ENCODE measurements at places on chromosomes 12 and 14.

- no peak for DNase-seq
Measured at GRCh38 chr12:18580291-18580690, 157.5 kb downstream of the PLCZ1 start.

DNA sequence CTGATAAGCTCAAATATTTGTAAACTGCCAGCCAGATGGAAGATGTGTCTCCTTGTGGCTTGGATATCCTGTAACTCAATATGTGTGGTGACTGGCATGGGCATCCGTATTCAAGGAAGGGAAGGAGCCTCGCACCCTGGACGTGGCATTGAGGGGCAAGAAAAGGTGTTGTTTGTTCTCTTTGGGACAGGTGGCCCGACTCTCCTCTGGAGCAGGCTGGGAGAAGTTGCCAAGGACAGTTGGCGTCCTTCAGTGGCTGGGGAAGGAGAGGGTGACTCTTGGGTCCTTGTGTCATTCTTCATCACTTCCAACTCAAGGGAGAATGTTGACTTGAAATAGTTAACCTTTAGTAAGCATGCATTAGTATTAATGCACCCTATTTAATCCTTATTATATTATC lies 39.6 kb downstream of the CACNA1C start:
- DNase-seq = no peak

- DNase-seq = no peak
Measured at GRCh38 chr14:50792634-50793068, 38.3 kb downstream of the NIN start.

DNA sequence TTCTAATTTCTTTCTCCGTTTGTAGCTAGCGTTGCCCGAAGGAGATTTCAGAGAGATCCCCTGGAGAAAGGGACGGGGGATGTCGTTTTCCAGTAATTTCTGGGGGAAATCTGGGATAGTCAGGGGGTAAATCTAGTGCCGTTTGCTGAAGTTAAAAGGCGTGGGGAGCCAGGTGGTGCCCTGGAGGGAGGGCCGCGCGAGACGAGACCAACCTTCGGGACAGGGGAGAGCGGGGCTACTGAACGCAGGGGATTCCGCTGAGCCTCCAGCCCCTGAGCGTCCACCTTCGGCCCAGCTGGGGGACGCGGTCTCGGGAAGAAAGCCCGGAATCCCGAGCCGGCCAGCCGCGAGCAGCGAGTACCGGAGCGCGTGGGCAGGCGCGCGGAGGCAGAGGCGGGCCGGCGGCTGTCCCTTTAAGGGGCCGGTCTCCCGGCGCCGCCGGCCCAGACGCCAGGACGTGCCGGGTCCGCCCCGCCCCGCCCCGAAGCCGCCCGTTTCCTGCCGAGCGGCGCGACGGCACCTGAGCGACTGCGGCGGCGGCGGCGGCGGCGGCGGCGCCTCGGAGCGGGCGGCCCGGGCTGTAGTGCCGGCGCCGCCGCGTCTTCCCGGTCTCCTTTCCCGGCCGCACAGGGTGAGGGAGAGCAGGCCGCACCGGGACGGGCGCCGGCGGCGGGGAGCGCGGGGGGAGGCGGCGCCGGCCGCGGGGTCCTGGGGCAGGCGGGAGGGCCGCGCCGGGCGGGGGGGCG lies at the start of gene KTN1:
Gene KTN1 (plus strand): TSS at position 484 of the 746 bp plus-strand sequence. CDS start 31,842 bp downstream, outside the sequence.
- DNase-seq = peak; percentile 81

- no peak for DNase-seq
Measured at GRCh38 chr12:123971770-123972456, 718 bp downstream of the CCDC92 start.

DNA sequence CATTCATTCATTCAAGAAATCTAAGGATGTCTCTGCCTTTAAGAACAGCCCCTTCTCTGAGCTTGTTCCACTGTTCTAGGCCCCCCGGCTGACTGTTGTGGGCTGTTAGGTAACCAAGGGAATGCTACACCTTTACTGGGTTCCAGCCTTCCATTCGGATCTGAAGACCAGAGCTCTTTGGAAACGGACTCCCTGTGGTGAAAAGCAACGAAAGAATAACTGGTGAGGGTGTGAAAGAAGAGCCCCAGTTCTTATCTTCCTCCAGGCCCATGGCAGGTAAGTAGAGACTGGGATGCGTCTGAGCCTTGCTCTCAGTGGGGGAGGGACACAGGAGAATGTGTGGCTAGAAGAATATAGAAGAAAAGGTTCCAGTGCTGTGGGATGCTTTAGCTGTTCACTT lies 207.4 kb downstream of the TMEM132D start:
- DNase-seq = no peak

DNA sequence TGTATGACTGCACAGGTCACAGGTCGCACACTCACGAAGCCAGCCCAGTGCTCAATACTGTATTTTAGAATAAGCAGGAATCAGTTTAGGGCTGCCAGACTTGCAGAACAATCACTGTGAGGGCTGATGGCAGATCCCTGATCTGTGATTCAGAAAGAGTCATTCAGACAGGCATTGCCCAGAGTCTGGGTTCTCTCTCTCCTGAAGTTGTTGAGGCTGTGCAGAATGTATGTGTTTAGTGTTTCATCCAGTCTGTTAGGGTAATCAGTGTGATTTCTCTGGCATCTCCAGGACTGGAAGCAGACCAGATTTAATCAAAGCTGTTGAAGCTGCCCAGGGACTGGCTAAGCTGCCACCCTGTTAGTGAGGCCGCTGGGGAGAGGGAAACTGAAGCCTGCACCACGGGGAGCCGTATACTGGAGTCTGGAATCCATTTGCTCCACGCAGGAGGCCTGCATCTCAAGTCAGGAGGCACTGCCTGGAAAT lies 69.3 kb downstream of the ETV6 start:
- DNase-seq = peak; percentile 35

GRCh38 chr12:72574138-72574537 lies 302.0 kb downstream of the TRHDE start:
- DNase-seq = no peak

- DNase-seq = no peak
Measured at GRCh38 chr12:104929977-104930376, 28.1 kb downstream of the SLC41A2 start.

DNA sequence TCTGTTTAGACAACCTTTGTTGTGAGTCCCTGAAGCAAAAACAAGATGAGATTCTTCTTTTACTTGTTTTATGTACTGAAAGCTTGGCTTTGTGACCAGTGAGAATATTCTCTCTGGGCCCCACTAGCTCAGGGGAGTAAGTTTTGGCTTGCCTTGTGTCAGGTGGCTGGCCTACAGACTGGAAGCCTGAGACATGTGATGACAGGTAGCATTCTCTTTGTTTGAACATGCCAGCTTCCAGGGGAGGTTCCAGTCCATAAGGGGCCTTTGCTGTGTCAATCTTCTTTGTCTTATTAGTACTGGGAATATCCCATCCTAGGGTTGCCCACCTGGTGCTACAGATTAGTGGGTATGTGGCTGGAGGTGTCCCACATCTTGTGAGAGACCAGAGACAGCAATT lies 66.1 kb upstream of the FERMT2 start:
- DNase-seq = no peak

- no peak for DNase-seq
Measured at GRCh38 chr12:29043069-29043468, 106.0 kb upstream of the FAR2 start.

DNA sequence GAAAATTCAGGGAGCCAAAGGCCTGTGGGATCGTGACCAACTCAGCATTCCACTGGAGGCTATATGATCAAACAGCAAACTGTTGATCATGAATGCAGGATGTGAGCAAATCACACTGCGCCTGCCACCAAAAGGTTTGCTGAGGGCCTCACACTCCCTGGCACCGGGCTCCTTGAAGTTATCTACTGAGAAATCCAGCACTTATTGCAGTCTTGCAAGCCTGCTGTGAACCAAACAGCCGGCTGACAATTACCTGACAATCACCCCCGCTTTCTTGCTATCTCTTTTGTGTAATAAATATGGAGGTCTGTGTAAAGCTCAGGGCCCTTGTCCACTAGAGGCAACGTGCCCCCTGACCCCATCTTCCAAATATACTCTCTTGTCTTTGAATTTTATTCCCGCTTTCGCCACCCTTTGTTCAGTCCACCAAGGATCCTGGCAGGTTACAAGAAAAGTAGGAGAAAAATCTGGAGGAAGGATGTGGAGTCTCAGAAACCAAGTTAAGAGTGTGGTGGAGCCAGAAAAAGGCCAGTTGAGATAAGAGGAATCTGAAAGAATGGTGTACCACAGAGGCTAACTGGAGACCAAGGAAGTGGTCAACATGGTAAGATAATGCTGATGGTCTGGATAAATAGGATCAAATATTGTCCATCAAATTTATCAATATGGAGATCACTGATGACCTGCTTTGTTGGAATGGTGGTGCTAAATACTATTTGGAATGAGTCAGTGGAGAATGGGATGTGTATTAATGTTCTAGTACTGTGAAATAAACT lies 229.2 kb downstream of the ALX1 start:
- DNase-seq = no peak

DNA sequence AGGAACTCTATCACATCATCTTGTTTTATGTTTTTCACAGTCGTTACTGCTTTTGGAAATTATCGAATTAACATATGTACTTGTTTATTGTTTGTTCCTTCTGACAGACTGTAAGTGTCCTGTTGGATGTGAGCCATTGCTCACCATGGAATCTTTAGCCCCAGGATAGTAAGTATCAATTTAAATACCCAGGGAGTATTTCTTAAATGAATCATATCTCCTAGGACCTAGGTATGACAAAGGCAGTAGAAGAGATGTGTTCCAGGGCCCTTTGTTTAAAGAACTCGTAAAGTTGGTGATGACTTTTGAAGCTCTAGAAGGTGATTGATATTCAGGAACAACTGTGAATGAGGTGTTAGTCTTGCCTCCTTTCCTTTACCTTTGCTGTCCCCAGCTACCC lies 30.3 kb upstream of the STRAP start:
- DNase-seq = no peak

GRCh38 chr14:80586131-80586530 lies 355.4 kb downstream of the CEP128 start:
- no peak for DNase-seq

- DNase-seq = no peak
Measured at GRCh38 chr12:94831081-94831751, 172.3 kb downstream of the NDUFA12 start.

GRCh38 chr14:55973911-55974630 lies 144.1 kb upstream of the PELI2 start:
- no peak for DNase-seq

GRCh38 chr14:96037891-96038557 lies 1.1 kb upstream of the C14orf132 start:
- no peak for DNase-seq

- no peak for DNase-seq
Measured at GRCh38 chr14:70333289-70333688, 26.2 kb downstream of the COX16 start.

DNA sequence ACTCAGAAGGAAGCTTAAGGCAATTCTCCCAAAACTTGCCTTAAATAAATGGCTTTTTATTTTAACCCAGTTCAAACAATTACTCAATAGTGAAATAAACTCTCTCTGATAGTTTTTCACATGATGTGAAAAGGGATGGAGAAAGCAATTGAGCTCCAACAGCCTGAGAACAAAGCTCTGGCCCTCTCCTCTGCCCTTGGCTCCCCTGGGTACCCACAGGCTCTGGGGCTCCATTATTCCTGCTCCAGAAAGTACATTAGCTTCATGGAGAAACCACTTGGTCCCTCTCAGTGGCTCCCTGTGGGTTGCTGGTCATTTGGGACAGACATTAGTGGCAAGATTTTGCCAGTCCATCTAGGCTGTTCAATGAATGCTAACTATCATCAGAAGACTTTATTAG lies 242.8 kb downstream of the ATP23 start:
- DNase-seq = no peak

DNA sequence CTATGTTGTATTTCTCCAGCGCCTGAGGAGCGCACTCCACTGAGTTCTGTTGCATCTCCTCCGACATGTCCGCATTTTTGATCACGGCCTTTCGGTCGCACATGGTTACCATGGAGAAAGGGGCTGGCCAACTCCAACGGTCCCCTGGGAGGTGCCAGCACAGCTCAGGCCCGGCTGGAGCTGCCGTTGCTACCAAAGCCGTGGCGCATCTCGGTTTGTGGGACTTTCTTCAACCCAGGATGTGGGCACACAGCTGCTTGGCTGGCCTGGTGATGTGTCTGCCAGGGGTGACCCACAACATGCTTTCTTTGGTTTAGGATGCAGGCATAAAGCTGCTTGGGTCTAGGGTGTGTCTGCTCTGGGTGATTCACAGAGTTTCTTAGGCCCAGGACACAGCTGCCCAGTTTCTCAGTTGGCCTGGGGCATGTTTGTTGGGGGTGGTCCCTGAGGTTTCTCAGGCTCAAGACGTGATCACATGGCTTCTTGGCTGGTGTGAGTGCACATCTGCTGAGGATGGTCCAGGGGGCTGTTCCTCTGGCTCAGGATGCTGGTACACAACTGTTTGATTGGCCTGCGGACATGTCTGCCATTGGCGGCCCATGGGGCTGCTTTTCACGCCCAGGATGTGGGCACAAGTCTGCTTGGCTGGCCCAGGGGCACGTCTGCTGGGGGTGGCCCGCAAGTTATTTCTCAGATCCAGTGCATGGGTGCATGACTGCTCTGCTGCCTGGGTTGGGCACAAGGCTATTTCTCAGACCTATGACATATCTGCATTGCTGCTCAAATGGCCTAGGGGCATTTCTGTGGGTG lies 25.9 kb upstream of the GTF2A1 start:
- DNase-seq = no peak

- DNase-seq = no peak
Measured at GRCh38 chr14:52080158-52080800, 11.4 kb upstream of the NID2 start.

- DNase-seq = no peak
Measured at GRCh38 chr12:131074221-131075083, 120.7 kb downstream of the ADGRD1 start.

DNA sequence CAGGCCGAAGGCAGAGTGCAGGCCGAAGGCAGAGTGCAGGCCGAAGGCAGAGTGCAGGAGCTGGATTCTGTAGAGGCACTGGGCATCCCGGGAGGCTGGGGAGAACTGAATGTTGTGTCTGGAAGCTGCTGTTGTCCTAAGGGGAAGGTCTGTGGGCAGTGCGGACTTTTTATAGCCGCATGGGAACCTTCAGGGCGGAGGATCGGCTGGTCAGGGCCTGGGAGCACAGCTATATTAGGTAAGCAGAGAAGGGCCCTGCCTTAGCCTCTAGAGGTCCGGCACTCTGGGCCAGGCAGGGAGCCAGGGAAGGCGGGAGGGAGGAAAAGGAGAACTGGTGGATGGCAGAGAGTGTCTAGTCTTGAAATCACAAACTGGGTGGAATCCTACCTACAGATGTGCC lies 14.2 kb downstream of the CABP1 start:
- no peak for DNase-seq

DNA sequence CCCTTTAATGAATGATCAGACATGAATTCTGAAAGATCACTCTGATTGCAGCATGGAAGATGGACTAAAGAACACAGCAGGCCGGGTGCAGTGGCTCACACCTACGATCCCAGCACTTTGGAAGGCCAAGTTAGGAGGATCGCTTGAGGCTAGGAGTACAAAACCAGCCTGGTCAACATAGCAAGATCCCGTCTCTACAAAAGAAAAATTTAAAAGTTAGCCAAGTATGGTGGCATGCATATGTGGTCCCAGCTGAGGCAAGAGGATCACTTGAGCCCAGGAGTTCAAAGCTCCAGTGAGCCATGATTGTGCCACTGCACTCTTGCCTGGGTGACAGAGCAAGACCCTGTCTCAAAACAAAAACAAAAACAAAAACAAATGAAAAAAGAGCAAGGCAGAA lies 35.1 kb downstream of the SENP1 start:
- DNase-seq = no peak

GRCh38 chr12:111467092-111467856 lies 61.6 kb downstream of the SH2B3 start:
- no peak for DNase-seq

Measured in NCI-H2107 (cell line).